Tibial nerve (tissue), 4 donors: ENCODE measurements at places on chromosomes 1 and 21. TPM values are rescaled to one million over a fixed set of nuclear protein-coding genes. Genes with fewer than 3 reads are reported as not detected.

DNA sequence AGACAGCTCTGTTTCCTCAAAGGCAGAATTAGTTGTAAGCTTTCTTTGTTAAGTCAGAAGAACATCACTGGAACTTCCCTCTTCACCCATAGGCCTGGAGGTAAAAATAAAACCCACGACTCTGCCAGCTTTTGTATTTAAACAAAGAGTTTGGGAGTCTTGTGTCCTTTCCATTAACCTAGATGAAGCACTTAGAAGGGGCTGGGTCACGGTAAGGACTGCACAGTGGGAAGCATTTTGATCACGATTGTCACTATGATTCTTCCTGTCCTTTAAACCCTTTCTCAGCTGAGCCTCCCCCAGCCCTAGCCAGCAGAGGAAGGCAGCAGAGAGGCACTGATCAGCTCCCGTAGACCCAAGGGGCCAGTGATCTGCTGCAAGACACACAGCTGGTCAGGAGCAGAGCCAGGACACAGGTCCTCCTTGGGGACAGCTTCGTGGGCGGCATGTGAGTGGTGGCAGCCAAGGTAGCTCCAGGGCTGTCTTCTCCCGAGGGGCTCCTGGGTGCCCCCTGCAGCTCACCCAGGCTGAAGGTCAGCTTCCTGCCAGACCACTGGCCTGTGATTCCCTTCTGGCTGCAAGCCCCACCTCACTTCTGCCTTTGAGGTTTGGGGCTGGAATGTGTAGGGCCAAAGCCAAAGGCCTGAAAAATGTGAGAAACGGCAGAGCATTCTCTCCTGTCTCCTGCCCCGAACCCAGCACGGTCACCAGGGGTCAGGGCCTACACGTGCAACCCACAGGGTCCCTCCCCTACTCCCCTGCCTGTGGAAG is 4.0 kb upstream of the LAPTM5 start:
- DNase-seq, result no peak

GRCh38 chr1:6059866-6060265 is 14.2 kb downstream of the KCNAB2 start:
- DNase-seq, result no peak

- no peak for DNase-seq
Observed at GRCh38 chr1:168050307-168050706, 86.4 kb downstream of the GPR161 start.

- no peak for DNase-seq
Observed at GRCh38 chr1:35807614-35808449, at the start of gene AGO4. Gene AGO4, plus strand, starts transcription at chr1:35808016. Its CDS starts 401 bp downstream, at chr1:35808417.

DNA sequence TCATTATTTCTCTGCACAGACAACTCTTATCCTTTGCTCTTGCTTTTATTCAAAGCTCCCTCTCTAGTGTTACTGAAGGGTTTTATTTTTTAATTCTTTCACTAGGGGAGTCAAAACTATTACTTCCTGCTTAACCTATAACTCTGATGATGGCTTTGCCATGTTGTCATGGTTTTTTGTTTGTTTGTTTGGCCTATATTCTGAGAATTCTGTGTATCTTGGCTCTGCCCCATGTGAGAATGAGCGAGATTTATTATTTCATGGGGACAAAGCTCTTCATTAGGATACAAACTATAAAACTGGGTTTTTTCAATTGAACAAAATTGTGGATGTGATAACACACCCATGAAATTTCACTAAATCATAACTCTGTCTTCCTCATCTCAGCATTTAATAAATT is 190.5 kb upstream of the C1orf105 start:
- no peak for DNase-seq

DNA sequence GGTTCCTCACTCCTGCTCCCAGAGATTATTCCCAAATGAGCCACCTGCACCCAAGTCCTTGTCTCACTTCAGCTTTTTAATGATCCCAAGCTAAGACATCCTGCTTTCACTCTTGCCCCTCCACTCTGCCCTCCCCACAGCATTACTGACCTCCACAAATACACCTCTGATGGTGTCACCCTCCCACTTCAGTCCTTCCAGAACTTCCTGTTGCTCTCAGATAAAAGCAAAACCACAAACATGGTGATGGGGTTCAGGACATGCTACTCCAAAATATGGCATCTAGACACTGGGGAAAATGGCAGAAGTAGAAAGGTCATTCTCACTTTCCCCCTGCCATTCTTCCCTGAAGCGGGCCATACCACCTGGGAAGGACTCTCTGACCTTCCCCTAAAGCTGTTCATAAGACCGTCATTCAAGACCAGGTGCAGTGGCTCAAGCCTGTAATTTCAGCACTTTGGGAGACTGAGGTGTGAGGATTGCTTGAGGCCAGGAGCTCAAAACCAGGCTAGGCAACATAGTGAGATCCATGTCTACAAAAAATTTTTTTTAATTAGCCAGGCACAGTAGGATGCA is 65.8 kb upstream of the KLHDC7A start:
- DNase-seq, result no peak

DNA sequence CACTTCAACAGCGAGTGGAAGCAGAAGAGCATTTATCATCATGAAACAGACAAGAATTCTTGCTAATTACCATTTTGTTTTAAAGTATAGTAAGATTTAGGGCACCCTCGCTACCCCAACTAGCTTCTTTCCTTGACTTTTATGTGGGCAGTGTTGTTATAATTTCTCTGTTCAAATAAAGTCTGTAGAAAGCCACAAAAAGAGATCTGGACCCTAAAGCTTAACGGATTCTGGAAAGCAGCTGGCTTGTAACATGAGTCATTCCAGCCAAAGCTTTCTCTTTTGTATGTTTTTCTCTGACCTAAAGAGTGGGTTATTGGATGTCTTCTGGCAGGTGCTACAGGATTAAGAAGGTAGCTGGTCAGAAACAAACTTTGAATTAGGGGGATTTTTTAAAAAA is 37.4 kb downstream of the RUNX1 start:
- DNase-seq, result no peak

The AMY1A gene
- not detected for total RNA-seq

The TMEM54 gene
- 35.1 TPM for total RNA-seq

DNA sequence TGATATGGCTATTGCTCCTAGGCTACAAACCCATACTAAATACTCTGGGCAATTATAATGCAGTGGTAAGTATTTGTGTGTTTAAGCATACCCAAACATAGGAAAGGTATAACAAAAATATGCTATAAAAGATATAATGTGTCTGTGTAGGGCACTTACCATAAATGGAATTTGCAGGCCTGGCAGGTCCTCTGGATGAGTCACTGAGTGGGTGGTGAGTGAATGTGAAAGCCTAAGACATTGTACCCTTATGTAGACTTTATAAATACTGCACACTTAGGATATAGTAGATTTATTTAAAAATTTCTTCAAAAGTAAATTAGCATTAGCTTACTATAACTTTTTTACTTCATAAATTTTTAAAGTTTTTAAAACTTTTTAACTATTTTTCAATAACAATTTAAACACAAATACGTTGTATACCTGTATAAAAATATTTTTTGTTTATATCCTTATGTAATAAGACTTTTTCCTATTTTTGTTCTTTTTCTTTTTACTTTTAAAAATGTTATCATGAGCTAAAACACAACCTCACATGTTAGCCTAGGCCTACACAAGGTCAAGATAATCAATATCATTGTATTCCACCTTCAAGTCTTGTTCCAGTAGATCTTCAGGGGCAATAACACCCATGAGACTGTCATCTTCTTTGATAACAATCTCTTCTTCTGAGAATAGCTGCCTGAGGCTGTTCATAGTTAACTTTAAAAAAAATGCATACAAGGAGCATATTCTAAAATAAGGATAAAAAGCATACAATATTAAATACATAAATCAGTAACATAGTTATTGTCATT is 306.3 kb upstream of the RGS18 start:
- DNase-seq, result no peak

The SGIP1 gene
- total RNA-seq, result 8.0 TPM

DNA sequence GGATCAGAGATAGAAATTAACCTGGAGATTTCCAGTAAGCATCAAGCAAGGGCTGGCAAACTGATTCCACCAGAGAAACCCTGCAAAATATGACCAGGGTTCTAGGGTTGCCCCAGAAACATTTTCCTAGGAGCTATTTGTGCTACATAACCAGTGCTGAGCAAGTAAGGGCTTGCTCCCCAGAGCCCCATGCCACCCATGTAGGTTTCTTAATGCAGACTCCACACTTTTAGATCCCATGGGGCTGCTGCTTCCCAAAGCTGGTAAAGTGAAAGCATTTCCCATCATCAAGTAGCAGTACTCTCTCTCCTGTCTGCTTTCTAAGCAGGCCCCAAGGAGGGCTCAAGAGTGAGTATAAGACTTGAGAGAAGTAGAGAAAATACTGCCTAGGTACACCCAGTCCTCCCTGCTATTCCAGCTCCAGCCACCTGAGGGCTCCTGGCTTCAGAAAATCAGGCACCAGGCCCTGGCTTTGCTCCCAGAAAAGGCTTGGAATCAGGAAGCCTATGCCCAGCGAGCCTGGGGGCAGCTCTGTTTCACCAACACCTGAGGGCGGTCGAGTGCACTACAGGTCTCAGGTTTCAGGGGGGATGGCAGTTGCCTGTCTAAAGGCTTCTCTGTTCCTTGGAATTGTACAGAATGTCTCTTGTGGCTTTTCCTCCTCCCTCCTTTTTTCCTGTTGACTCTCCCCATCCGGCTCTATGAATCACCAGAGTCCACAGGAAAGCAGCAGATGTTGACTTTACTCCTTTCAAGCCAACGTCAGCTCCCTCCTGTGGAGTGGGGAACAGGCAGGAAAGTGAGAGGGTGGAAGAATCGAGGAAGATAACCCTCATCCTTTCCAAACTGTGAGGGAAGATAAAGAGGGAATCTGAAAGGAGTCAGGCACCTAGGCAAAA is 6.2 kb upstream of the ANKRD35 start:
- peak; percentile 99 for DNase-seq

The EXTL1 gene
- total RNA-seq, result 35.4 TPM

GRCh38 chr1:182268669-182269068 is 122.9 kb downstream of the GLUL start:
- no peak for DNase-seq

DNA sequence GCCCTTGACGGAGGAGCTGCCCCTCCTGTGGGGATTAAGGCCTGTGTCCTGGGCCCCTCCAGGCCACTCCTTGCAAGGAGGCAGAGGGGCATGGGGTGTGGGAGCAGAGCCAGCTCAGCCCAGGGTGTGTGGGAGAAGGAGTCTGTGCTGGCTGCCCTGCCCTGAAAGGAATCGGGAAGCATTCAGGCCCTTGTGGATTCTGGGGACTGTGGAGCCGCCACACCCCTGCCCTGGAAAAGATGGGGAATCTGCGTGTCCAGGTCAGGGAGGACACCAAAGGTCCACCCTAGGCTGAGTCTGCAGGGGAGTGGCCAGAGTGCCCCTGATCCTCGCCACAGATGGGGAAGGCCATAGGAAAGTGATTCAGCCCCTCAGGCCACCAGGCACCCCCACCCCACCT is 16.5 kb upstream of the PRDM16 start:
- DNase-seq, result no peak

DNA sequence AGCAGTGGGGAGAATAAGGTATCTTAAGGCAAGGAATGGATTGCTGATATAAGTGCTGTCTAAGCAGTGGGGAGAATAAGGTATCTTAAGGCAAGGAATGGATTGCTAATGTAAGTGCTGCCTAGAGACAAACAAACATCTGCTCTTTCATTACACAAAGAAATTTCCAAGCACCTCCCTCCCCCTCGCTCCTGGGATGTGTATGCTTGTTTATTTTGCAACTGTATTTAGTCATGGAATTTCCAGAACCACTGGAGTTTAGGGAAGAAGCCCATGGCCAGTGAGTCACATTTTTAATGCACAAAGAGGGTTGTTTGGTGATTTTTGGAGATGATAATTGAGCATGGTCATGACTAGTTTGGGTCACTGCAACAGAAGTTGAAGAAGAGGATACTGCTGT is 21.5 kb downstream of the PDPN start:
- no peak for DNase-seq
